HCT116 (cell line): ENCODE measurements at places on chromosomes 11 and 22. TPM values are rescaled to one million over a fixed set of nuclear protein-coding genes. Genes with fewer than 3 reads are reported as not detected.

Gene KRTAP5-11
- not detected for total RNA-seq

DNA sequence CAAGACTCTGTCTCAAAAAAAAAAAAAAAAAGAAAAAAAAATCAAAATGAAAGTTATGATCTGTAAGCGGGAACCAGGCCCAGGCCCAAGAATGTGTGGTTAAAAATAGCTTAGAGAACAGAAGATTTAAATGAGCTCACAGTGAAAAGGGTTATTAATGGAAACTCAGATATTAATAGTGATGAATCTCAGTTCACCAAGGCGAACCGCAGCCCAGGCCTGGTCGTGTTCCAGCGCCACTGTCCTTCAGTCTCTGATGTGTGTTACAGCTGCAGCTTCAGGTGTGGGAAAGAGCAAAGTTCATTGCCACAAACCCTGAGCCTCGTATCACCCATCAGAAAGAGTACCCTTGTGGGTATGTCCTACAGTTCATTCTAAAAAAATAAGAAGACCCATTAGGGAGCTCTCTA, 107.1 kb downstream of the GAB2 start:
- no peak for DNase-seq

- DNase-seq: no peak
These were observed 905.5 kb upstream of the RAG2 start for GRCh38 chr11:37503411-37504059.

Gene CDC42BPG
- 30.1 TPM for total RNA-seq

DNA sequence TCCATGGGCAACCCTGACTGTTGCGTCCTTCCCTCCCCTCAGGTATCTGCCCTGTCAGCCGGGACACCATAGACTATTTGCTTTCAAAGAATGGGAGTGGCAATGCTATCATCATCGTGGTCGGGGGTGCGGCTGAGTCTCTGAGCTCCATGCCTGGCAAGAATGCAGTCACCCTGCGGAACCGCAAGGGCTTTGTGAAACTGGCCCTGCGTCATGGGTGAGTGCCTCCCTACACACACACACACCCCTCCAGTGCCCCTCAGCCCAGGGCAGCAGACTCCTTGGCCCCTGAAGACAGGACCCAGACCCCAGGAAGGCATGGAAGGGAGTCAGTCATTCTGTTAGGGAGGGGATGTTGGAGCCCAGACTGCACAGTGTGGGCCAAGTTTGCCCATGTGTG, 17.9 kb upstream of the UVRAG start:
- no peak for DNase-seq

GRCh38 chr11:130653838-130654636, 205.6 kb downstream of the ADAMTS15 start:
- DNase-seq: no peak

GRCh38 chr11:78010304-78010703, 12.8 kb downstream of the KCTD14 start:
- DNase-seq: no peak

DNA sequence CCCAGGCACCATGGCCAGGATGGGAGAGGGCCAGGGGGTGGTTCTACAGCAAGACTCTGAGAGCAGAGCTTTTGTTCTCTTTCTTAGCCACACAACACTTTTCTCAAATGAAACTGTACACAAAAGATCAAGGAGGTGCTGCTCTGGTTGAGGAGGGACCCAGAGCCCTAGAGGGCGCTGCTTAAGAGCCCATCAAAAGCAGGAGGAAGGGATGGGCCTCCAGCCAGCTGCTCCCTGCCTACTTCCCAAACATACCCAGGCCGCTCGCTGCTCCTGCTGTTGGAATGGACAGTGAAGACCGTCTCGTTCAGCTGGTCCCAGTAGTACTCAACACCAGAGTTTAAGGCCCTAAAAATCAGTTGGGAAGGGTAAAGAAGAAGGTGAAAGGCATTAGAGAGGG, 18.4 kb upstream of the CHRM4 start:
- no peak for DNase-seq

DNA sequence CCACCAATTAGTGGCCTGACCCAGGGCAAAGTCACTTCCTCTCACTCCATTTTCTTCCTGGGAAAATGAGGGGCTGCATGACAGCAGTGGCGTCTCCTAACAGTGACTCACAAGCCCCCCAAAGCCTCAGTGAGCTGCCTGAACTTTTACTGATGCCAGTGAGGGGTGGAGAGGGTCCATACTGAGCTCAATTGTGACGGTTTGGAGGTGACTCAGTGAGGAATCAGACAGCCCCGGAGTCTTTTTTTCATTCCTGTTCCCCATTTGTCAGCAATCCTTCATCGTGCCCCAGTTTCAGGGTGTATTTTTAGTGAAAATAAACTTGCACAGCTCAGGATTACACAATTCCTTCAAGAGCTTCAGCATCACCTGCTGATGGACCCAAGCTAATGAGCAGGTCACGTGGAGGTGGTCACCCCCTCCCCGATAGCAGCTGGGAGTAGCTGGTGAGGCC, 30.1 kb upstream of the RASD2 start:
- no peak for DNase-seq

Gene ZMAT5
- total RNA-seq: 16.0 TPM

GRCh38 chr11:26231252-26231661, 100.7 kb upstream of the ANO3 start:
- DNase-seq: no peak

DNA sequence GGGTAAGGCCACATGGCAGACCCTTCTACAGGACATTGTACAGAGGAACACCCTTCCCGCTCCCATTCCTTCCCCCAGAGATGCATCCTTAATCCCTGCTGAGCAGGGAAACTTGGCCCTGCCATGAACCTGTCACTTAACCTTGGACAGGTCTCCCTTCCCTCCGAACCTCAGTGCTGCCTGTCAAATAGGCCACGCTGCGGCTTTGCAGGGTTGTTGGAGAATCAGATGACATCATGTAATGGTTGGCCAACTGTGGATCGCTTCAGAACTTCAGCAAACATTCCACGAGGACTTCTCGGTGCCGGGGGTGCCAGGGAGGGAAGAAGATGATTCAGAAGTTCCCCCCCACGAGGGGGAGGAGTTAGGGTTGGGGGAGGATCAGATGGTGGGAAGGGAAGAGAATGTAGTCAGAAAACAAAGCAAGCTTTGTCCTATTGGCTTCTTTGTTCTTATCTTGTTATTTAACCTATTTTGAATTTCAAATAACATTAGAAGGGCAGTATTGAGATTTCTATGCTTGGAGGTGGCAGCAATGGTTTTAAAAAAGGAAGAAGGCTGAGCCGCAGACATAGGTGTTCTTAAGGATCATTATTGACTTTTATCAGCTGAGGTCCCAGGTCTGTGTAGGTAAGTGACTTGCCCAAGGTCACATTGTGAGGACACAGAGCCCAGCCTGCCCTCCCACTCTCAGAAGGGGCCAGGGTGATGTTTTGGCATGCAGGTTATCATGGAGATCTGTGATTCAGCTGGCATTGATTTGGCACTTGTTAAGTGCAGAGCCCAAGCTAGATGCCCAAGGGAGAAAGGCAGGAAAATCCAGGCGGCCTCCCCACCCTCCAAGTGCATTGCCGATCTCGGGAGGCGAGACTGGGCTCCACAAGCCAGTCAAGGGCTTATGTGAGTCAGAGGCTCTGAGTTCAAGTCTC, 3.1 kb downstream of the CDC42EP1 start:
- peak; percentile 57 for DNase-seq

Gene TREH
- total RNA-seq: 0.15 TPM

- DNase-seq: no peak
These were observed 67.5 kb downstream of the PAK1 start for GRCh38 chr11:77406396-77406795.

- no peak for DNase-seq
These were observed 29.4 kb upstream of the PRR5 start for GRCh38 chr22:44672632-44673031.

DNA sequence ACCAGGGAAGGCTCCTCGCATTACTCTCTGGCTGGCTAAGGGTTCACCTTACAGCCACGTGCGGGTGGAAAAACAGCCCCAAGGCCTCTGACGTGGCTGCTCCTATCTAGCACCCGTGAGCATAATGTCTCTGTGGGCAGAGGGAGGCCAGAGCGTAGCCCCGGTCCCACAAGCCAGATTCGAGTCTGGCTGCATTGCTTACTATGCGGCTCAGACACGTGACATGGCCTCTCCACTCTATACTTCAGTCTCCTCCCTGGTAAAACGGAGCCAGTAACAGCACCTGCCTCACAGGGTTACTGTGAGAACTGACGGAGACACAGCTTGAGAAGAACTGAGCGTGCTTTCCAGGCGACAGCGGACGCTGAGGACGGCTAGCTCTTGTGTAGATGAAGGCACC, 105.8 kb upstream of the BID start:
- no peak for DNase-seq

GRCh38 chr22:23236440-23237184, 56.3 kb downstream of the BCR start:
- DNase-seq: no peak

GRCh38 chr11:75201771-75202170, 38.8 kb upstream of the TPBGL start:
- no peak for DNase-seq

GRCh38 chr11:441418-442274, at the start of gene ANO9:
TSS of gene ANO9 (minus strand) at chr11:442011. CDS start at chr11:441926, 85 bp downstream.
- DNase-seq: no peak

Gene MMP11
- total RNA-seq: 7.4 TPM

Gene SHISAL1
- not detected for total RNA-seq

DNA sequence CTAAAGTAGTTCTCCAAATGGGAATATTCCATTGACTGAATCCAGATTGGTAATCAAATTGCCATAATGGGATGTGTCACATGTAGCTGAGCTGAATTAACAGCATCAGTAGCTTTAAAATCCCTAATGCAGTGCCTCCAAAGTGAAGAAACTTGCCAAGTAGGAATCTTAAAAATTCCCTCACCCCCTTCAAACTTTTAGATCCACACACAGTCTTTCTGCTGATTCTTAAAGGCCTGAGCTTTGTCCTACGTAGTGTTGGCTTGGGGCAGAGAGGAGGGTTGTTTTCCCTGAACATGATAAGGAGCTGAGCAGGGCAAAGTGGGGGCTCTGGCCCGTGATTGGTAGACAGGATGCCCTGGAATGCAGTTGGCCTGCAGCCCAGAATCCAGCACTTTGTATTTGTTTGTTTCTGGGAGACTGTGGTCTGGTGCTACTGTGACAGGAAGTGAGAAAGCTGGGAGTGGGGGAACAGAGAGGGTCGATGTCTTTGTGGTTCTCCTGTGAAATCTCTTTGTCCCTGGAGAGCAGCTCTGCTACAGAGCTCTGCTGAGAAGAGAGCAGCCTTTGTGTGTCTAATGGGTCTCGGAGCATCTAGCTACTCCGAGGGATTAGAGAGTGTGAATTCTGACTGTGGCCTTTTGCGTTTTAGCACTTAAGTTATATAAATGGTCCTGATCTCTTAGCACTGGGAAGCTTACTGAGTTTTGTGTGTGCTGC, 16.9 kb downstream of the CTNND1 start:
- DNase-seq: peak; percentile 89

DNA sequence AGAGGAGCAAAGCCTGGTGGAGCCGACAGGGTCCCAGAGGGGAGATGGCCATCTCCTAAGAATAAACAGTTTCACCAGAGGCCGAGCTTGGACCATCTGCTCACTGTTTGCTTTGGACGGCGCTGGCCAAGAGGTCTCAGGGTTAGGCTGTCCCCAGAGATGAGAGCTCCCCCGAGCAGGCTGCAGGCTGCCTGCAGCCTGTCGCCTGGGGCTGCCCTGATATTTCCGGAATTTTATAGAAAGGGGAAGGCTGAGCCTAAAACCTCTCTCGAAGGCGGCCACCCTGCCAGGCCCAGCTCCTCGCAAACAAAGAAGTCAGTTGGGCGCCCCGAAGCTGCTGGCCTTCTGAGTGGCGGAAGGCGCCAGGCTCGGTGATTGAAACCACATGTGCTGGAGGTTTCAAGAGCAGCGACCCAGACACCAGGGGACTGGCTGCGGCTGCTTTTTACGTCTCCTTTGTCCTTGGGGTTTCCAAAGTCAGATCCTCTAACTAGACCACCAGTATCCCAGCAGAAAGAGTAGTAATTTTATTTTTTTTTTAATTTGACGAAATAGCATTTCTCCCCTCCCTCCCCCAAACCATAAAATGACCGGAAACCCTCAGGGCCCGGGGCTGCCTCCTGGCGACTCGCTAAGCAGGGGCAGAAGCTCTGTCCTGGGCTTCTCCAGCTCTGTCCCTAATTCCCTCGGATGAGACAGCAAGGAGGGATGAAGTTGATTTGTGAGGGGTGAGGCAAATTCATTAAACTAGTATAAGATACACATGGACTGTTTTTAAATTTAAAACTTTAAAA, 57.4 kb downstream of the CLMP start:
- DNase-seq: no peak

DNA sequence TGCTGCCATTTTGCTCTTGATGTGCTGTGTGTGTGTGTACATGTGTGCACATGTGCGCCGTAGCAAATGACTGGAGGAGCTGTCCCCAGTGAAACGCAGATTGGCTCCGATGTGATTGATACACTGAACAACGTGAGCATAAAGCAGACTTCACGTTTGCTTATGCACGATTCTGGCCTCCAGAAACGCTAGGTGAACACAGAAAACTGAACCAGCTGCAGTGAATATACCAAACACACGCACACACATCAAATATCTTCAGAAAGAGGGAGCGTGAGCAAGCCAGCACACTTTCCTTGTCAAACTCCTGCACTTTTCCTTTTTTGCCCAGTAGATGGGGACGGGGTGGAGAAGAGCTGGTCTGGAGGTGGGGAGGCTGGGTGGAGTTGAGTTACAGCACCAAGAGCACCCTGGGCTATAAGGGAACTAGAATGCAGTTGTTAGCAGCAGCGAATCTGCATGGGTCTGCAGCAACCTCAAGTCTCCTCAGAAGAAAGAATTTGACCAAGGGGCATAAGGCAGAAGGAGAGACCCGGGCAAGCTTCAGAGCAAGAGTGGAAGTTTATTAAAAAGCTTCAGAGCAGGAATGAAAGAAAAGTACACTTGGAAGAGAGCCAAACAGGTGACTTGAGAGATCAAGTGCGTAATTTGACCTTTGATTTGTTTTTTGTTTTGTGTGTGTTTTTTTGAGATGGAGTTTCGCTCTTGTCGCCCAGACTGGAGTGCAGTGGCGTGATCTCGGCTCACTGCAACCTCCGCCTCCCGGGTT, 77.8 kb upstream of the CADM1 start:
- DNase-seq: no peak

- DNase-seq: no peak
These were observed 47.8 kb upstream of the A4GALT start for GRCh38 chr22:42768385-42769035.

DNA sequence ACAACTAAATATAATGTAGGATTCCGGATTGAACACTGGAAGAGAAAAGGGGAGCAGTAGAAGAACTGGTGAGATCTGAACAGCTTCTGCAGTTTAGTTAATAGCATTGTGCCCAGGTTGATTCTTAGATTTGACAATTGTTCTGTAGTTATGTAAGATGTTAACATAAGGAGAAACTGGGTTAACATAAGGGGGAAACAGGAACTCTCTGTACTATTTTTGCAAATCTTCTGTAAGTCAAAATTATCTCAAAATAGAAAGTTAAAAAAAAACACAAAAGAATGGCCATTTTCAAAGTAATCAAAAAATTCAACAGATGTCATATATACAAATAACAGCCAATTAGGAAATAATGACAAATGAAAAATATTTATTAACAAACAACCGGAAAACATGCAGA, 18.7 kb upstream of the LRP5 start:
- no peak for DNase-seq
